Activated CD4-positive, alpha-beta T cell treated with anti-CD3 and anti-CD28 coated beads, Interleukin-2, amount 10 ng/mL, durations not matched to agents 24 days and 14 days (primary cell): ENCODE measurements at places on chromosomes 1 and 21.
A peak's percentile ranks its signal among the peaks of the same experiment; 100 is the strongest.

- no peak for DNase-seq
Observed at GRCh38 chr1:218384581-218384993, 39.5 kb downstream of the TGFB2 start.

DNA sequence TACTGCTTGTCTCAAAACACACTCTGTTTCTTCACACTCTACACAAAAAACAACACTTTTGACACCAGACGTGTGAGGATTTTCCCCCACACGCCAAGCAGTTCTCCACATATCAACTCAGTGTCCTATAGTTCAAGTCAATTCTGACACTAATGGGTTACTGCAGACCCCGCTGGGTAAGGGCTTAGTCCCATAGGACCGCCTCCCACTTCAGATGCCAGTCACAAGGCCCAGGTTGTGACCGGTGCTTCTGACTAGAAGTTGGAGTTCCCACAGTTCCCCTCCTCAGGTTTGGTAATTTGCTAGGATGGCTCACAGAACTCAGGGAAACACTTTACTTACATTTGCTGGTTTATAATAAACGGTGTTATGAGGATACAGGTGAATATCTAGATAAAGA lies 19.9 kb downstream of the VPS13D start:
- no peak for DNase-seq

DNA sequence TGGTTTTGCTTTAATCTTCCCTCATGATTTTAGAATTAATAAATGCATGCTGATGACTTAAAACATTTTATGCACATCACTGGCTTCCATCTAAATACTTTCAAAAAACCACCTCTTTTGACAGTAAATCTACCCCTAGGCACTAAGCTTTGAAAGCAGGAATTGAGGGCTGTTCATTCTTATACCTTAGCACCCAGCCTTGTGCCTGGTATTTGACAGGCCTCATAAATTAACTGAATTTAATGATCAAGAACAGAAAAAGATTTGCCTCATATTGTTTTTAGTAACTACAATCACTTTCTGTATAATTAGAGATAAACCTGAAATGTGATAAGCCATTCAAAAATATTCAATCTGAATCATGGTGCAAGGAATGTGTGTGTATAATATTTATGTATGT lies 108.8 kb downstream of the DPYD start:
- no peak for DNase-seq

DNA sequence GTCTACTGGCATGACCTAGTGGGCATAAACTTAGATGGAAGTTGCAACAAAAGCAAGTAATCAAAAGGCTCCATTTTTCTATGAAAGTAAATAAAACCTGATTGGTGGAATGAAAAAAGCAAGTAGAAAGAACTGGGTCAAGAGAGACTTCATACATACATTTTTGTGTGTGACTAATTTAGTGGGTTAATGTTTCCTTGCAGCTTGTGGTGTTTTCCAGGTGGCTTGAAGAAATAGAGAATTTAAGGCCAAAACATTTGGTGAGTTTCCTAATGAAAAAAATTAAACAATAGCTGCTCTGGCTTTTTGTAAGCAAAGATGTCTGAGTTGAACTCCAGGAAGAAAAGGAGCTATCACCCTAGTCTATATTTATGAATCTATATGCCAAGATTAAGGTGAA lies 71.0 kb downstream of the ZC3H11B start:
- no peak for DNase-seq

DNA sequence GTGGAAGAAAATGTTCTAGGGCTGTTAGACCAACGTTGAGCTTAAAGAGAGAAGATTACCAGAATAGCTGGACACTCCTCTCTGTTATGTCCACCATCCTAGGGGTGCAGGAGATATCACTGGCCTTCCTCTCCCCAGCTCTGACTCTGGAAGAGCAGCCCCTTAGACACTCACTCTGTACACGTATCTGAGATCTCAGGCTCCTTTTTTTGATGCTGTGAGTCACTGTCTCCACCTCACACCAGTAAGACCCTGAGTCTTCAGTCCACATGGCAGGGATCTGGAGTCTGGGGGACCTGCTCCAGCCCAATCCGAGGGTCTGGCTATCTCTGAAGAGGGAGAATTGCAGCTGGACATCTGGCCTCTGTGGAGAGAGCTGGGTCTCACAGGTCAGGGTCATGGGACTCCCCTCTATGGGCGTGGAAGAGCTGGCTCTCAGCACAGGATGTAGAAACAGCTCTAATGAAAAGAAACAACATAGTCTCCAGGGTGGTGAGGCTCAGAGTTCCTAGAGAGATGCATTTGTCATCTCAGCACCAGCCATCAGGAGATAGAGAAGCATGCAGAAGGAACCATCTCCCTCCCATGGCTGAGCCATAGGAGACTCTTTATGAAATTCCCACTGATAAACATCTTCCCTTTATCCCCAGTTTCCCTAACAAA lies 3.5 kb downstream of the FCRL3 start:
- no peak for DNase-seq

GRCh38 chr1:169184812-169185211 lies 78.3 kb downstream of the ATP1B1 start:
- no peak for DNase-seq

DNA sequence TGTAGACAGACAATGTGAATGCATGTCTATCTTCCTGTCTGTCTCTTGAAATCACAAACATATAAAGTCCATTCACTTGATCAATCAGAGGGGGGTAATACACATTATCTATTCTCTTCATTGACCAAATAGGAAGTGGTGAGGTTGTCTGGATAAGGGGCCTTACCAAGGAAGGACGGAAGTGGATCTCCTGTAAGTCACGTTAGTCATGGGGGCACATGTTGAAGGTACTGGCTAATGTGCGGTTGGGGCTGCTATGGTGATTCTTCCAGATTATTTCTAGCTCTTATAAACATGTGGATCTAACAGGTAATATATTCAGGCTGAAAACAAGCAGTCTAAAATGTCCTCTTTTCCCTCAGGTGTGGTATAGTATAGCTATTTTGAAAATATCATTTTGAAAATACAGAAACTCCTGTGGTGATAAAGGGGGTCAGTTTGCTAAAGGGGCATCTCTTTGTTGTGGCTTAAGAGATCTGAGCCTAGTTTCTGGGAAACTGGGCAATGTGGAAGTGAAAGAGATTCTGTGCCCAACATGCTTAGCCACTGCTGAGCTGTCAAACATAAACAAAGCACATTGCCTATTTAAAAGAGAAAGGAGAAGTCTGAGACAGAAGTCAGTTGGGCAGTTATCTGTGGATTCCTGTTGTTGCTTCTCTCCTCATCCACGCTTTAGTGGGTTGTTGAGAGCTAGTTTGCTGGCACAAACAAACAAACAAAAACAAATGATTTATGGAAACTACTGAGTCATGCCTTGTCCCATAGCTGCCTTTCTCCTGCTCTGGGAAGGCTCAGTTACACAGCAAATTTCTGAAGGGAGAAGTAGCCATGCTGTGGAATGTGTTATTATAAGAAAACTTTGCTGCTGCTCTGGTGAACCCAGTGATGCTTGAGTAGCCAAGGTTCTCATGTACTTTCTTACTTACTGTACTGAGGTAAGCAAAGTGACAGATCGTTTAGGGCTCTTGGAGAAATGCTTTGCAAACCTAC lies 166.9 kb downstream of the HLX start:
- no peak for DNase-seq

GRCh38 chr1:113123737-113124136 lies 50.7 kb downstream of the LRIG2 start:
- no peak for DNase-seq

GRCh38 chr1:14726606-14727005 lies 128.1 kb downstream of the KAZN start:
- DNase-seq: no peak

DNA sequence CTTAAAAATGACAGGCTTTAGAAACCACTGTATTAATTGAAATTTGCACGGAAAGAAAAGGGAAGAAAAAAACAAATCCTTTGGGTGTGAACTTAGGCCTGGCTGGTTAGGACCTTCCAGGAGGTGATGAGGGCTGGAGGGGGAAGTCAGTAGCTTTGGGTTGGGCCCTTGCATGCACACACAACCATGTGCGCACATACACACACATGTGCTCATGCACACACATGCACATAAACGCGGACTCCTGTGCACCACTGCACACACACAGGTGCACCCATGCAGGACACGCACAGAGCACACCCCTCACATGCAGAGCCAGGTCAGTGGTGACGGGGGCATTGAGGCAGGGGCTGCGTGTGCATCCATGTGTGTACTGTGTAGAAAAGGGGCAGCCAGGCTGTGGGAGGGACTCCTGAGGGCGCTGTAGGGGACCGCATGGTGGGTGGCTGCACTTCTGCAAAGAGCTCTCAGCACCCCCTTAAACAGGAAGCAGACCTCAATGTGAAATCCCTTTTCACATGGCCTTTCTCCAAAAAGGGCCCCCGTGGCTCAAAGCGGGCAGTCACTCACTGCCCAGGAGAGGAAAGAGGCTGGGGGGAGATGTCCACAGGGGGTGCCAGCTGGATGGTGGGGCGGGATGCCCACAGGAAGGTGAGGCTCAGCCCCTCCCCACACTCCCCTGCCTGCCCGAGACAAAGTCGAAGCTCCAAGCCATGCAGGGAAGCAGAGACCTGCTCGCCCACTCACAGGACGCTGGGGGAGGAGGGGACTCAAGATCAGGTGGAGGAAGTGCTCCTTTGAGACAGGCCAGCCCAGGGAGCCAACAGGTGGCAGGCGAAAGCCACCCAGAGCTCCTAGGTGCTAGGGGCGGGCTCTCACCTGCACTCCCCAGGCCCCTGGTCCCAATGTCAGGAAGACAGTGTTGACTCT lies 95.2 kb downstream of the ITPKB start:
- DNase-seq: peak; percentile 73
